ENCODE measurements at places on chromosomes 4 and X. TPM values are rescaled to one million over a fixed set of nuclear protein-coding genes. Genes with fewer than 3 reads are reported as not detected.

Gene CNGA1
- 8.2 TPM for total RNA-seq

Gene MAGEA2
- total RNA-seq, result not detected

Gene KLHL4
- total RNA-seq, result 23.8 TPM

Gene IL1RAPL1
- total RNA-seq, result 21.3 TPM

Gene NXF2
- total RNA-seq, result not detected

Gene ZXDB
- total RNA-seq, result 11.6 TPM

Gene AFM
- total RNA-seq, result not detected

- DNase-seq, result no peak
Observed at GRCh38 chrX:40964633-40965586, 120.3 kb upstream of the USP9X start.

- DNase-seq, result no peak
Observed at GRCh38 chr4:31755751-31756150, 1035.6 kb downstream of the PCDH7 start.

- no peak for DNase-seq
Observed at GRCh38 chr4:168887809-168888208, 122.2 kb downstream of the CBR4 start.

GRCh38 chr4:134463771-134464170 lies 262.2 kb upstream of the PABPC4L start:
- DNase-seq, result no peak

DNA sequence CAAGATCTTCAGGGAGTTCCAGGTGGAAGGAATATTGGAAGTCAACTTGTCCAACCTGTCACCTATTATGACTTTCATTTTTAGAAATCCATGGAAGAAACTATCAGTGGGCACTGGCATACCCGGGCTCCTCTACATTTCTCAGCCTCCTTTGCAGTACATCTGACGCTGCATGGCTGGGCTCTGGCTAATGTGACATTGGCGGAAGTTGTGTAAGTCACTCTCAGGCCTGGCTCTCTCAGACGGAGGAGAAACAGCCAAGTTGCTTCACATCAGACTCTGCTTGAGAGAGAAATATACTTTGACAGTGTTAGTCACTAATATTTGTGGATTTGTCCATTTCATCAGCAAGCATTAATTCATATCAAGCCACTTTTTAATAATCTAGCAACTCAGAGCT lies 4.5 kb downstream of the DCHS2 start:
- DNase-seq, result no peak

GRCh38 chr4:56979421-56980072 lies 851 bp downstream of the POLR2B start:
- DNase-seq, result no peak

GRCh38 chr4:41619161-41619560 lies 81.2 kb downstream of the LIMCH1 start:
- no peak for DNase-seq

- DNase-seq, result no peak
Observed at GRCh38 chrX:11185861-11186260, 74.7 kb downstream of the HCCS start.

DNA sequence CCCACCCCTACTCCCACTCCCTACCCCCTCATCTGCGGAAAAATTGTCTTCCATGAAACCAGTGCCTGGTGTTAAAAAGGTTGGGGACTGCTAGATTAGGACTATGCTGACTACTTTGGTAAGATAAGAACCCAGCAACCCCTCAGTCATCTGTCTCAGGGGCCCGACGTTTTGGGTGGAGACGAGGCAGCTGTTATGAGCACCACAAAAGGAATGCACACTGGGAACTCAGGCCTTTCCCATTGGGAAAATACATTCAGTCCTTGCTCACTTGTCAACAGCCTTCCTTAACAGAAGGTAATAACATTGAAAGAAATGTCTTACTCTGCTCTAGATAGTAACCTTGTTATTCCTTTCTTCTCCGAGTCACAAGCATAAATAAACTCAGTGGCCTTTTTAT lies 310.8 kb downstream of the AFF2 start:
- DNase-seq, result no peak

GRCh38 chrX:14386981-14387380 lies 142.4 kb upstream of the GLRA2 start:
- no peak for DNase-seq

- DNase-seq, result peak; percentile 26
Observed at GRCh38 chr4:78370631-78371372, 180.8 kb upstream of the ANXA3 start.

- DNase-seq, result no peak
Observed at GRCh38 chr4:128451270-128451905, 163.8 kb upstream of the PGRMC2 start.

- DNase-seq, result no peak
Observed at GRCh38 chr4:107379054-107379869, 340.8 kb downstream of the PAPSS1 start.

- no peak for DNase-seq
Observed at GRCh38 chr4:42150653-42151567, 1.5 kb downstream of the BEND4 start.

Measured in urinary bladder (tissue), 4 donors.